ENCODE measurements at places on chromosomes 2 and 18.

- DNase-seq = no peak
Measured at GRCh38 chr18:23340661-23341060, 112.4 kb upstream of the RIOK3 start.

GRCh38 chr18:79974025-79974654 is 9.7 kb downstream of the HSBP1L1 start:
- DNase-seq = no peak

GRCh38 chr2:153890576-153890975 is 18.9 kb downstream of the GALNT13 start:
- DNase-seq = no peak

- DNase-seq = no peak
Measured at GRCh38 chr2:13005761-13006335, 289.1 kb downstream of the TRIB2 start.

GRCh38 chr18:27500531-27500930 is 315.4 kb upstream of the CHST9 start:
- DNase-seq = no peak

GRCh38 chr2:151030663-151031230 is 230.9 kb downstream of the RBM43 start:
- no peak for DNase-seq

DNA sequence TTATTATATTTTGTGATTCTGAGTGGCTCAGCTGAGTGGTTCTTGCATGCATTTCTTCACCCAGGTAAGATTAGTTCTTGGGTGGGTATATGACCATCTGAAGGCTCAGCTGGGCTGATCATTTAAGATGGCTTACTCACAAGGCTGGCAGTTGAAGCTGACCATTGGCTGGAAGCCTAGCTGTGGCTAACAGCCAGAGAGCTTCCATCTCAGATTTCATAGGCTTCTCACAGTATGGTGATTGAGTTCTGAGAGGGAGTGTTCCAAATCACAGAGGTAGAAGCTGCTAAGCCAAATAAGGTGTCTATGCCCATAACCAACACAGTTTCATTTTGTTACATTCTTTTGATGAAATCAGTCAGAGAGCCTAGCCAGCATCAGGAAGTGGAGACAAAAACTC is 117.4 kb upstream of the RPRM start:
- no peak for DNase-seq

DNA sequence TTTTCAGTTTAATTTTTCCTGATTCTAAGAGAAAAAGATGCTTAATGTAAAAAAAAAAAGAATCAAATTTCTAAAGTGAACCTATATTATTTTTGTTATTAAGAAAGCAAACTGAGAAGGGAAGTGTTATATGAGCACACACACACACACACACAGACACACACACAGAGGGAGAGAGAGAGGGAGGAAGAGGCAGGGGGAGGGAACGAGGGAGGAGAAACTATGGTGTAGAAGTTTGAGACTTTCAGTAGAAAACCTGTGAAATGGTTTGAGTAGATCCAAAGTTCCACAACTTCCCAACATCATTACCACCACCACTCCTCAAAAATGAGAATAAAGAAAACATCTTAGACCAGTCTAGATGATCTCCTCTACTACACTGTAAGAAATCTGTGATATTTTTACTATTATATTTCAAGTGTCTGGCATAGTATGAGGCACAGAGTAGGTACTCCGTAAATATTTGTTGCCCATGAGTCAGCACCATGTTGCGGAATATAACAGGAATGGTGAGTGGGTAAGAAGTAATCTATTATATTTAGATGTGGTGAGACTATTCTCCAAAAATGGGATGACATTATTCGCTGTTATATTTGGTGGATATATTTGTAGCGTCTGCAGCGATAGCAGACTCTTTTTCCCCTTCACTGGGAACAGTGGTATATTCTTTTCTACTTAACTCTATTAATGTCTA is 149.4 kb upstream of the DNMT3A start:
- no peak for DNase-seq

DNA sequence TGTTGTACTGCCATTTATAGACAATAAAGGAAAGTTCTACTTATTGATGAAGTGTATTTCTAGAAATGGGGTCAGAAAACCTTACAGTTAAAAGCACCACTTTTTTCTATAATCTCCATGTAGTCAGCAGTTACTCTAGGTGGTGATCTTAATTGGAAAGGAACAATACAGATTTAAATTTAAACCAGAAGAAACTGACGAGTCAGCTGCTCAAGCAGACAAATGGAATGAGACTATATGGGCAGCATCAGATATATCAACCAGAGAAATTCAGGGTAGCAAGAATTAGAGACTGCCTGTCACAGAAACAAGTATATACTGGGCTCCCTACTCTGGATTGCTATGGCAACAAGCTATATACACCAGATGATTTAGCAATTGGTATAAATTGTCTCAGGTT is 99.6 kb upstream of the SCG2 start:
- no peak for DNase-seq

GRCh38 chr2:67399831-67400489 is 2.8 kb downstream of the ETAA1 start:
- DNase-seq = no peak

DNA sequence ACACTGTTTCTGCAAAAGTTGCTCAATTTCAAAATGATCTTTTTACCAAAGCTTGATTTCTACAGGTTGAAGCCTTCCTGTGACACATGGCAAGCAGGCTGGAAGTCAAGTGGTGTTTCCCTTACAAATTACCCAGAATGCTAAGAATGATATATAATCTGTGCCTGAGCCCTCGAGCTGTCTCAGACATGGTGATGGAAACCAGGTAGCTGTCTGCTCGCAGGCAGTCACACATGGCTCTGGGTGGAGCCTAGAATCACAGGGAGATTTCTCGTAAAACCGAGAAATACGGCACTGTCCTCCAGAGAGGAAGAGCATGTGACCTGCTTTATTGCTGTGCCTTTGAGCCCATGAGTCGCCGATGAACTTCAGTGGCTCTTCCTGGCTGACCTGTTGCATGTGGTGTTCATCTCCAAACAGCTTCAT is 392.9 kb downstream of the ZNF521 start:
- no peak for DNase-seq

DNA sequence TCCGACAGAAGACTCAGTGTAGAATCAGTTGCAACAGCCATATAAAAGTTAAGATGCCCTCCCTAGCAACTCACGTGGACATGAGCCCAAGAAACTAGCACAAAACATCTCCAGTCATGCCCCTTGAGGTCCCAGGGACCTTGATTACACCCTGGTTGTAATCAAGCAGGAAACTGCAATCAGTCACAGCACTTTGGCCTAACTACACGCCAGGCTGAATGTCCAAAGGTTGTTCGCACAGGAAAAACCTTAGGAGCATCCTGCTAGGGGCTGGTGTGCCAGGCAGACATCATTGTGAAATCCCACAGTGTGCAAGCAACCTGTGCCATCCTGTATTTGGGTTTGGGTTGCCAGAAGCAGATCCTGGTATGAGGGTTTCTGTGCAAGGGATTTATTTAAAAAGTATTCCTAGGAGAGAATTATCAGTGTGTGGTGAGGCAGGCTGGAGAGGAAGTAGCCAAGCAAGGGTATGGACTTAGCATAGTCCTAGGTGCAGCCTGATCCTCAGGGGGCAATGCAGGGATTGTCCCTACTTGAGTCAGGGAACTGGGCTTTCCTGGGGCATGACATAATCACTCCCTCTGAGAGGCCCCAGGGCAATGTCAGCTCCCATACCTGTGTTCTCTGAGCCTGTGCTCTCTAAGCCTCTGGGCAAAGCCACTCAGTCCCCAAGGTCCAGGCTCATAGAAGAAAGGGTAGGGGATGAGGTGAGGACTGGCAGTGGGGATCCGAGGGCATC is 17.8 kb upstream of the SULT1C2 start:
- no peak for DNase-seq

DNA sequence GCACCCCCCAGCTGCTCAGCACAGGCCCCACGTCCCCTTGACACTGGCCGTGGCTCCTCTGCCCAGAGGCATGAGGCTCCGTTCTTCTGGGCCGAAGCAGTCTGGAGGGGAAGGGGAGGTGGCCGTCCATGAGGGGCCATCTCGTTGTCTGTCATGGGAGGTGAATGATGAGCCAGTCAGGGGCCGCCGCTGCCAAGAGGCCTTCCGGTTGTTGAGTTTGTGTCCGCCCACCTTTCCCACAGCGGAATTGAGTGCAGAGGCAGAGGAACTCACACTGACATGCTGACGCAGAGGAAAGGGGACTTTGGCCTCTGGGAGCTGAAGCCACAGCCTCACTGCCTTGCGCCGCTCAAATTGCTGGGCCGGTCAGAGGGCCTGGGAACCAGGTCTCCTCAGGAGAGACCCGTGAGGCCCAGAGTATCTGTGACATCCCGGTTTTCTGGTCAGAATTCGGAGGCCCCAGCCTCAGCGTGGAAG is 268.4 kb downstream of the ATAD2B start:
- DNase-seq = no peak

GRCh38 chr2:241234066-241234790 is 45.8 kb downstream of the ANO7 start:
- no peak for DNase-seq

- DNase-seq = no peak
Measured at GRCh38 chr2:151277067-151277466, 12.4 kb downstream of the NMI start.

DNA sequence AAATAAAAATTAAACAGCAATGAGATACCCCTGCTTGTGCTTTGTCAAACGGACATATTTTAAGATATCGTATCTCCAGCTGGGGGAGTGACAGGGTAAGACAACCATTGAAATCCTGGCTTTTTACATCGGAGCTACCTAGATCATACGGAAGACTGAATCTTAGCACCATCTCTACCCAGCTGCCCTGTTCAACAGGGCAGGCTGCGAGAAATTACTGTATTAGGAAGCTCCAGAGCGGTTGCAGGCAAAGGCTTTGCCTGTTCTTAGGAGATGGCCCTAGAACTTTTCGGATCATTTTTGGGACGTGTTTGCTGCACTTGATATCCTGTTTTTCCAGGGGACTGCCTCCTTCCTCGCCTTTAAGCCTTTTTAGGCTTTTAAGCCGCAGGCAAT is 2.0 kb upstream of the PRKCE start:
- no peak for DNase-seq

DNA sequence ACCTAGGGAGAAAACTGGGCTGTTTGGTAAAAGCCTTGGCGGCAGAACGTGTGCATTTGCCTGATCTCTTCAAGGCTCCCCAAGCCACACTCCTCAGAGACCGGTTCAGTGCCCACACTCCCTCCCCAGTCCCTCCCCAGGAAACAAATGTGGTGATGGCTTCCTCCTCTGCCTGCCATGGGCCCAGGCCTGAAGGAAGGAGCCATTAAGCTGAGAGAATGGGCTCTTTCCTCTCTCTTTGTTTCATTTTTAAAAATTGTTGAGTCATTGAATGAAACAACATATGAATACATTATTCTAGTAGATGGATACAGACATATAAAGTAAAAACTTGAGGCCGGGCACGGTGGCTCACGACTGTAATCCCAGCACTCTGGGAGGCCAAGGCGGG is 50.6 kb upstream of the YWHAQ start:
- DNase-seq = no peak

DNA sequence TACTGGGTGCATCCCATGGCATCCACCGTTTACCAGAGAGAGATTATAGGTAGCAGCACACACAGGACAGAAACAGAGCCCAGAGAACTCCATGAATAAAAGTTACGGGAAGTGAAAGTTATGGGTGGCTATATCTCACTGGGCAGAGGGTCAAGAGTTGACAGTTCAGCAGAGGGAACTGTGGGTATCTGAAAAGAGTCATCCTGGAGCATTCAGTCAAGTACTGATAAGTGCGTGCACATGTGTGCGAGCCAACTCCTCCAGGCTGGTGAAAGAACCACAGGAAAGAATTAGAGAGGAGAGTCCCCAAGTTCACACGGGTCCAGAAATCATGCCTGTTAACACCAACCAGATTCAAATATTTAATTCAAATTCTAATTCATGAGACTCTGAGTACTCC is 1588.2 kb downstream of the LRP1B start:
- no peak for DNase-seq

DNA sequence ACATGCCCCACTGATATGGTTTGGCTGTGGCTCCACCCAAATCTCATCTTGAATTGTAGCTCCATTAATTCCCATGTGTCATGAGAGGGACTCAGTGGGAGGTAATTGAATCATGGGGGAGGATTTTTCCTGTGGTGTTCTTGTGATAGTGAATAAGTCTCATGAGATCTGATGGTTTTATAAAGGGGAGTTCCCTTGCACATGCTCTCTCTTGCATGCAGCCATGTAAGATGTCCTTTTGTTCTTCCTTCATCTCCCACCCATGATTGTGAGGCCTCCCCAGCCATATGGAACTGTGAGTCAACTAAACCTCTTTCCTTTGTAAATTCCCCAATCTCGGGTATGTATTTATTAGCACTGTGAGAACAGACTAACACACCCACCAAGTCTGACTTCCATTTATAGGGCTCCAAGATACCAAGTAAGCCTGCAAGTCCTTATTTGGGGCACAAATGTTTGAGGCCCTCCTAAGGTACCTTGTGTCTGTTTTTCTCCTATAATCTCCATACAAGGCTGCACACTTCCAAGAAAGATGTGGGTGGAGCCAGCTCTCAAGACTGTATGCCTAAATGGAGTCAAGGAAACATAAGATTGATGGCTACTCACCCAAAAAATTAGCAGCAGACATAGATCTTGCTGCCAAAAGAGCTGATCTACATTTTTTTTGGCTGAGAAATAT is 364.7 kb downstream of the TXNL1 start:
- DNase-seq = no peak

DNA sequence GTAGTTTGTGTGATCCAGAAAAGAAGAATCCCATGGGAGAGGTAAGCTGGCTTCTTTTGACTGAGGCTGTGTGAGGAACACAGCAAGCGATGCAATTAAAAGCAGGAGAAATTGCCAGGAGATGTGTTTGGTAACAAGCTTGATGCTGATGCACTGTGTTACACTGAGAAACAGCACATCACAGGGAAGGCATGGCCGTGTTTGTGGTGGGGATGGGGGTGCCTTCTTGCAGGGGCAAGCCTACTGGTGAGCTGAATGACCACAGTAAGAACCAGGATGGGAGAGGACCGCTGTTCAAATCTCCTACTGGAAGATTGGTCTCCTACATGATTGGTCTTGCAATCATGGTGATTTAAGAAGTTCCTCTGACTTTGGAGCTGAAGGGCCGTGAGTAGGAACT is 477.7 kb upstream of the HS6ST1 start:
- DNase-seq = no peak

- DNase-seq = no peak
Measured at GRCh38 chr2:9749546-9750223, 93.6 kb upstream of the TAF1B start.

DNA sequence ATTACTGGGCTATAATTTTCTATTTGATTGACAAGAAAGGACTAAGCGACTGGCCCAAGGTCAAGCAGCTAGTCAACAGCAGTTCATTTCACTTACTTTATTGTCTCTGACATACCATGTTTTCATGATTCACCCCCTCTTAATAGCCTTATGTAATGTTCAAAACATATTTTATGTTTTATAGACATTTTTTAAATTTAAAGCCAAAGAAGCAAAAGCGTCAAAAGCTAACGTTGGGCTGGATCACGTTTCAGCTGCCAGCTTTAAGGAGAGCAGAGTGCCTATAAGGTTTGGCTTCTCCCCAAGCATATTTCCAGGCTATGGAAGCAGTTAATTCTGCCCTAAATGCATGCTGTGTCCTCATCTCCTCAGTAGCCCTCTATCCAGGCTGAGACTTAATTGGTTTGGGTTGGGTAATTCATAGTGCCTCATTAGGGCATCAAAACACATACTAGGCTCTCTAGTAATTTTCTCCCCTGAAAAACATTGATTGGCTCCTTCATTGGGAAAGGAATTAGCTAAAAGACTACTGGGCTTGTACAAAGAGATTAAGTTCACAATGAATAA is 94.8 kb upstream of the CREB1 start:
- no peak for DNase-seq
